Natural killer cell (primary cell): ENCODE measurements at places on chromosomes 13 and 19.
A peak's percentile ranks its signal among the peaks of the same experiment; 100 is the strongest.

GRCh38 chr19:3284759-3285646 is 60.5 kb downstream of the CELF5 start:
- peak; percentile 75 for DNase-seq

DNA sequence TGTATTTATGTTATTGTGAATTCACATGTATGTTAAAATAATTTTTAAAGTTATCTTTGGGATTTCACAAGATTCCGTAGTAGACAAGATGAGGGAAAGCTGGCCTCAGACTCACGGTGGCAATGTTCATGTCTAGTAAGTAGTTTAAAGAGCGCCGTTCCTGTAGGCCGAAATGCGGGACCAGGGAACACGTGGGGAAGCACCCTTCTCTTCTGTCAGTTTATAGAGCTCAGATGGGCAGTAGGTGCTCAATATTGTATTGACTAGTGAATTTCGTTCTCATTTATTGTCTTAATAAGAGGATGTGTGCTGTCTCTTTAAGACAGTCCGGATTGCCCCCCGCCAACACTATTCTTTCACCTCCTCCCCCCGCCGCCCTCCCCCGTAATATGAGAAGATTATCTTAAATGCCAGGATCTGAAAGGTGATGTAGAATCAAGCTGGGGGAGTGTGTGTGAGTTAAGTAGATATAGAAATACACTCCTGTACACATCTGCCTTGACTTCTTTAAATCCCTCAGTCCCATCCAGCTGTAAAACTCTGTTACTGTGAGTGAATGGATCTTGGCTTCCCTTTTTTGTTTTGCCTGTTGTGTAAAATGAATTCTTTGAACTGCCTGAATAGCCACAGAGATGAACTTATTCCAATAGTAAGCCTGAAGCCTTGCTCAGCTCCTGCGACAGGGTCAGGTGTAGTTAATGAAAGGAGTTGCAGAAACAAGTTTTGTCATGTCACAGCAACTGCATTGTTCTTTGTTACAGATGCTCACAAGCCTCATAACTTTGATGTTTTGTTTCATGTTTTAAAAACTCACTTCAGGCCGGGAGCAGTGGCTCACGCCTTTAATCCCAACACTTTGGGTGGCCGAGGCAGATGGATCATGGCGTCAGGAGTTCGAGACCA is 1.3 kb downstream of the LAMP1 start:
- no peak for DNase-seq

DNA sequence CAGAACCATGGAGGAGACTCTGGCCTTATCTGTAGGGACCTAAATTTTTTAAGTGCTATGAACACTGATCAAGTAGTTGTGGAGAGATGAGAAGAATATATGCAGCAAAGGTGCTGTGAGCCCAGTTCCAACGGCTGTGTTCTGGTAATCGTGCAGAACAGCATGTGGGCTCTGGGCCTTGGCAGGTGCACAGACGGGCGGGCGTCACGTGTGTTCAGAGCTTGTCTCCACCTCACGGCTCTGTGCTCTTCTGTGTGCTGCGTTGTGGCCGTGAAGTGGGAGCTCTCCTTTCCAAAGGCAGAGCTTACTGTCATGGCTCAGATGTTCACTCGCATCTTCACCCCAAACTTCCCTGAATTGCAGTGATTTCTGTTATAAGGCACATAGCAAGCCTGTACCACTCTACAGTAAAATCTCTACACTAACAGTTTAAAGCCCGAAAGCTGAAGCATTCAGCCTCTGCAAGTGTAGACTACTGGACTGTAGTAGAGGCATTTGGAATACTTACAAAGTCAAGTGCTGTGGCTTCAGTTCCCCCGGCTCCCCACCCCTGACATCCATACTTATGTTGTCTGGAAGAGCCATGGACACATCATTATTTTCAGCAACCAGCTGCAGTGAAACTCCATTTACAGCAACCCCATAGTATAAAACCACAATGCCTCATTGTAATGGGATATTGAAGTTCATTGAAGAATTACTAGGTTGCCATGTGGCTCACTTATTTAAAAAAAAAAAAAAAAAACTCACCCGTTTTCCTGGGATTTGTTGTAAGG is 27.5 kb upstream of the TEX29 start:
- DNase-seq: no peak

DNA sequence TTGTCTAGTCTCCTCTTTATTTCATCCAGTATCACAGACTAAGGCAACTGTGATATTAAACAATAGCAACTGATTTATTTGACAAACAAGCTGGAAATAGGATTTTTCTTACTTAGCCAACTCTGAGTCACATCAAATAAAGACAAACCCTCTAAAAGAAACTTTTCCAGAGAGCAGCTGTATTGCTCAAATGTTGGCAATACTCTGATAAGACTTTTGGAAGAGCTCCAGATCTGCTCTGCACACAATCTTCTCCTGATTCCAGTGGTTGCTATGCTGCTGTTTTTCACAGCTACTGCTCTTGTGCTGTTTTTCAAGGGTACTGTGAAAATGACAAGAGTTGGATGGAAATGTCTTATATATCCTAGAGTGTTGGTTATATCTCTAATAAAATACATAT is 1479.2 kb downstream of the SLITRK5 start:
- DNase-seq: no peak
